ENCODE measurements at places on chromosomes 12 and 14. TPM values are rescaled to one million over a fixed set of nuclear protein-coding genes. Genes with fewer than 3 reads are reported as not detected.

Gene NTN4
- 160 TPM for total RNA-seq

Gene OR4Q2
- total RNA-seq: not detected

Gene ASB2
- not detected for total RNA-seq

Gene ARHGEF40
- total RNA-seq: 30.7 TPM

Gene CDKN1B
- 34.9 TPM for total RNA-seq

Gene ABHD4
- total RNA-seq: 36.6 TPM

Gene MANSC4
- not detected for total RNA-seq

Gene SDR9C7
- total RNA-seq: not detected

Gene LRCOL1
- not detected for total RNA-seq

All from articular chondrocyte of knee joint (primary cell).